ENCODE measurements at places on chromosomes 13 and 19.

GRCh38 chr19:28880735-28881401 lies 332.1 kb downstream of the UQCRFS1 start:
- no peak for DNase-seq

DNA sequence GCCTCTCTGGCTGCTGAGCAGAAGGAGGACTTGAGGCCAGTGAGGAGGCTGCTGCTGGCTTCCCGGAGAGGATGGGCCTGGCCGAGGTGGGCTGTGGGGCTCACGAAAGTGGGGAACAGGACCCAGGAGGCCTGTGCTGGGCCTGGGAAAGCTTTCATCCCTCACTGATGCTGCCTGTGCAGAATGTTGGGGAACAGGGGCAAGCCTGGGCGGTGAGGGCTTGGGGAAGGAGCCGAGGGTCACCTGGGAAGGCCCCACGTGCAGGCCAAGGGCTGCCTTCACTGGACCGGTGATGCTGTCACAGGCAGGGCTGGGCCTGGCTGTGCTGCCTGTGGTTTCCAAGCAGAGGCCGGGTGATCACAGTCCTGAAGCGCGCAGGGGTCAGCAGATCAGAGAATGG lies 9.4 kb downstream of the AP1M1 start:
- DNase-seq, result no peak

GRCh38 chr19:5567970-5568407 lies 236 bp upstream of the TINCR start:
- no peak for DNase-seq

- peak; percentile 84 for DNase-seq
These were observed 60.1 kb downstream of the DCT start for GRCh38 chr13:94419304-94419924.

- DNase-seq, result peak; percentile 43
These were observed 383.6 kb downstream of the SLITRK1 start for GRCh38 chr13:83498481-83499190.

DNA sequence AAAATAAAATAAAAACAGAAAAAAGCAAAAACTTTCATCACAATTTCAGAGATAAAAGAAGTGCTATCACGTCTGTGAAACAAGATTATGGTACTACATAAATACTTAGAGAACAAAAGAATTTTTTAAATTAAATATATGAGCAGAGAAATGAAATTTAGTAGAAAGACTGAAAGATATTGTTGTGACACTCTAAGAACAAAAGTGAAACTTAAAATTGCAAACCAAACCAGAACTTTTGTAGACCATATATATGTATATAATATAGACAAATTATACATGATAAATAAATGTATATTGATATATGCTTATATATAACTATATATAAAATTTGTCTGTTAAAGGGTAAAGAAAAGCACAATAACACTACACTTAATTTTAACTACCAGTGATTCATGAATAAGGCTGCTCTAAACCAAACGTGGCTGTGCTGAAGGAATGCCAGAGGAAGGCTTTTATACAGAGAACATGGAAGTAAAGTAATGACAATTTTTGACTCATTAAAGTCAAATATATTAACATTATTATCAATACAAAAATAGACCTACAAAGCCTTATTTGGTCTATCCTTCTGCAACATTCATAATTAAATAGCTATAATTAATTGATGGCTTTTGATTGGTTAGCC lies 1516.7 kb upstream of the PCDH20 start:
- DNase-seq, result peak; percentile 3

- no peak for DNase-seq
These were observed 1.0 kb upstream of the MEF2B start for GRCh38 chr19:19170873-19171672.

DNA sequence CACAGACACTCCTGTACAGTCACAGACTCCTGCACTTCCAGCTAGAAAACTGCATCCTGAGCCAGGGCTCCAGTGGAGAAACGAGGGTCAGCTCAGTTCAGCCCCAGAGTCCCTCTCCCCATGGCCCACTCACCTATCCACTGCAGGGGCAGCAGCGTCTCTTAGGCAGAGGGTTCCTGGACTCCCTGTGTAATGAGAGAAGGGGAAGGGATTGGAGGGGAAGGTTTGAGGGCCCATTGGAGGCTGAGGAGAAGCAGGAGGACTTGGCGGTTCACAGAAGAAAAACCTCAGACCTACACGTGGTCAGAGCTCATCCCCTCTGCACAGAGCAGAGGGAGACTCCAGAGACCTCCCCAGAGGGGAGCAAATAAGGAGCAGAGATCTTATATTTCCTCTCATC lies 9.2 kb upstream of the CEACAM18 start:
- no peak for DNase-seq

- peak; percentile 72 for DNase-seq
These were observed 2.0 kb downstream of the PTH2 start for GRCh38 chr19:49421039-49421877.

- DNase-seq, result no peak
These were observed 935 bp downstream of the CRB3 start for GRCh38 chr19:6465006-6465405.

DNA sequence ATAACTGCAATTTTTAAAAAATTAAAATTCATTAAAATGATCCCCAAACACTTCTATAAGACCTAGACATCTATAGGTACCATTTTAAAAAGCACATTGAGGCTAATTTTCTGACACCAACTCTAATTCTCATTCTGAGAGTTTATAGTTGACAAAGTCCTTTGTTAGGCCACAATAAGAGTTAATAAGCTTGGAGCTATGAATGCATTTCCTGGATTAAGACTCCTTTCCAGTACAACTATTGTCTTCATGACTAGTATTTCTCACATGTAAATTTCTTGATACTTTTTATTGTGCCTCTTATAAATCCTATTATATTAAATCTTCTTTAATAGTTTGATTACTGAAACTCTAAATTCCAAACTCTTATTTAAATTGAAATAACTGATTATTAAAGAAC lies 340.8 kb downstream of the KLF12 start:
- no peak for DNase-seq

GRCh38 chr19:53195265-53195903 lies 2.2 kb upstream of the ZNF665 start:
- DNase-seq, result peak; percentile 89

Measured in fibroblast of pulmonary artery (primary cell).